ENCODE measurements at places on chromosomes 13 and 19.

- DNase-seq, result no peak
Measured at GRCh38 chr19:18432275-18433014, 5.5 kb downstream of the ISYNA1 start.

- no peak for DNase-seq
Measured at GRCh38 chr13:109781384-109782065, 4.9 kb downstream of the IRS2 start.

DNA sequence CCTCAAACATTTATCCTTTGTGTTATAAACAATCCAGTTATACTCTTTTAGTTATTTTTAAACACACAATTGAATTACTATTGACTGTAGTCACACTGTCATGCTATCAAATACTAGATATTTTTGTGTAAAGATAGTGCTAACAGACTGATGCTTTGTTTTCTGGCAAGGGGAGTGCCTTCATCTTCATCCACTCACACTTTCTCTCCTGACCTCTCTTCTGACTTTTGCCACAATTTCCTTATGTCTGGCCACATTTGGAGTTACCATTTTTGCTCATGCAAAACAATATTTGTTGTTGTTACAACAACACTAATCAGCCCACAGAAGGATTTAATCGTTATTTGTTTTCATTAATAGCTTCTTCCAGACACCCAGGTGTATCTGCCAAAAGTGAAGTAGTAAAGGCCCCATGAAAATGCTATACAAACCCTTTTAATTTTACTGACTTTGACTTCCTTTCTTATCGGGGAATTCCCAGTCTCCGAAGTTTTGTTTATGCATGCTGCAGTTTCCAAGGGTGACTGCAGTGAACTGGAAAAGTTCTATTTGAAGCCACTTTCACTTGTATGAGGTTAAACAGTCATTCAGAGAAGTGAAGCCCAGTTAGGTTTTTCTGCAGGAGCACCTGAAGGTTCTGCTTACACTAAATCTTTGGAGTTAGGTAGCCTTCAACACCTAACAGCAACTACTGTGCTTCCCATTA is 66.1 kb upstream of the FRY start:
- DNase-seq, result no peak

- DNase-seq, result no peak
Measured at GRCh38 chr19:48627201-48627864, 8.0 kb downstream of the SPHK2 start.

GRCh38 chr19:9531933-9532332 is 6.5 kb downstream of the ZNF426 start:
- DNase-seq, result no peak

DNA sequence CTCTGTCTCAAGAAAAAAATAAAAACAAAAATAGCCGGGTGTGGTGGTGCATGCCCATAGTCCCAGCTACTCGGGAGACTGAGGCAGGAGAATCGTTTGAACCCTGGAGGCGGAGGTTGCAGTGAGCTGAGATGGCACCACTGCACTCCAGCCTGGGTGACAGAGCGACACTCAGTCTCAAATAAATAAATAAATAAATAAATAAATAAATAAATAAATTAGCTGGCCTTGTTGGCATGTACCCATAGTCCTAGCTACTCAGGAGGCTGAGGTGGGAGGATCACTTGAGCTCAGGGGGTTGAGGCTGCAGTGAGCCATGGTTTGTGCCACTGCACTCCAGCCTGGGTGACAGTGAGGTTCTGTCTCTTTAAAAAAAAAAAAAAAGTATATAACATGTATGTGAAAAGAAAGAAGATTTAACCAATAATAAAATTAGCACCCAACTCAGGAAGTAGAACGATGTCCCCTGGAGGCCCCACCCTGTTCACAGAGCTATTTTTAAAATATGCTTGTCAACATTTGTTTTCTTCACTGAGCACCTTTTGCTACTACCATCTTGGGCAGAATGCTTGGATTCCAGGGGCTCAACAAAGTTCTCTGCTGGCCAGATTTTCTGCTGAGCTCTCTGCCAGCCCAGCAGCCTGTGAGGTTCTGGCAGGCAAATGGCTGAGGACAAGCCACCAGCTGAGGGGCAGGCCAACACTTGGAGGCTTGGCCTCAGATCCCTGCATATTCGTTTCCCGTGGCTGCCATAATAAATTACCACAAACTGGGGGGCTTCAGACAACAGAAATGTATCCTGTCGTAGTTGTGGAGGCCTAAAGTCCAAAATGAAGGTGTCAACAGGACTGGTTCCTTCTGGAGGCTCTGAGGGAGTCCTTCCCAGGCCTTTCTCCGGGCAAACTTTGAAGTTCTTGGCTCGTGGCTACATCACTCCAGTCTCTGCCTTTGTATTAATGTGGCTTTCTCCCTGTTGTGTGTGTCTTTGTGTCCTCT is 5.2 kb downstream of the SLC25A42 start:
- no peak for DNase-seq

DNA sequence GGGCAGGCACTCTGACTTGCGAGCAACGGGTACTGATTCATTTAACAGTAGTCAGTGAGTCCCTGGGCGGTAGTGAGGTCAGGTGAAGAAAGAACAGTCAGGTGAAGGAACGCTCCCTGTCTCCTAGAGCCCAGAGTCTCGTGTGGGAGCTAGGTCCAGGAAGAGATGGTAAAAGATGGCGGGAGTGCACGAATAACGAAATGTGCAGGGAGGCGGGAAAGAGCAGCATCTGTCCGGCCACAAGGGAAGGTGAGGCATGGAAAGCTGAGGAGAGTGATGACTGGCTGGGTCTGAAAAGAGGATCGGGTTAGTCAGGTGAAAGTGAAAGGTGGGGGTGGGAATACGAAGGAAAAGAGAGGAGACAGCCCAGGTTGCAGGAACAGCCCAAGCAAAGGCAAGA is 63.9 kb upstream of the SLC15A1 start:
- DNase-seq, result no peak

GRCh38 chr19:48413879-48414587 is 20.6 kb downstream of the GRIN2D start:
- DNase-seq, result no peak

DNA sequence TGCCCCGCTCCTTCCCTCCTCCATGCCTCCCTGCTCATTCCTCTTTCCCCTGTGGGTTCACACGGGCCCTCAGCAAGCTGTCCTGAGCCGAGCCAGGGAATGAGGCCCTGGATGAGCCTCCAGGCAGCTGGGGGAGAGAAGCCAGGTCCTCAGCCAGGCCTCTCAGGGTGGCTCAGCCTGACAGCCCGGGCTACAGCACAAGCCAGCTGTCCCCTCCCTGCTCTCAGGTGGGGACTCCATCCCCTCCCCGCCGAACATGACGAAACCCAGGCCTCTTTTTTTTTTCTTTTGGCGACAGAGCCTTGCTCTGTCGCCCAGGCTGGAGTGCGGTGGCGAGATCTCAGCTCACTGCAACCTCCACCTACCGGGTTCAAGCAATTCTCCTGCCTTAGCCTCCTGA is 40.0 kb upstream of the MATK start:
- no peak for DNase-seq

DNA sequence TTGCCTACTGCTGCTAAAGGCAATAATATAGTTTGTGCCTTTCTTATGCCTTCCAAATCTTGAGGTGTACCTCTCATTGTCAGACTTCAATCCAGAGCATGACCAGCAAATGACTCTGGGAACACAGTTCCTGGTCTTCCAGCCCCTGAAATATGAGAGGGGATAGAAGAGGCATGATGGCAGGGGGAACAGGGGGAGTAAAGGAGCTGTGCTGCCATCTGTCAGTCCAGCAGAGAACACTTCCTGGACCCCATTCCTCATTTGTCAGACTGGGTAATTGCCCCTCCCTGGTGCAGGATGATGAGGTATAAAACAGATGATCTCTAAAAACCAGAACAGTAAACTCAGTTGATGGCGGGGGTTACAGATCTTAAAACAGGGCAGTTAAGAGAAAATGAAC is 618.7 kb downstream of the DIAPH3 start:
- DNase-seq, result no peak

GRCh38 chr19:41166944-41167804 is 25.8 kb upstream of the CYP2S1 start:
- DNase-seq, result no peak

DNA sequence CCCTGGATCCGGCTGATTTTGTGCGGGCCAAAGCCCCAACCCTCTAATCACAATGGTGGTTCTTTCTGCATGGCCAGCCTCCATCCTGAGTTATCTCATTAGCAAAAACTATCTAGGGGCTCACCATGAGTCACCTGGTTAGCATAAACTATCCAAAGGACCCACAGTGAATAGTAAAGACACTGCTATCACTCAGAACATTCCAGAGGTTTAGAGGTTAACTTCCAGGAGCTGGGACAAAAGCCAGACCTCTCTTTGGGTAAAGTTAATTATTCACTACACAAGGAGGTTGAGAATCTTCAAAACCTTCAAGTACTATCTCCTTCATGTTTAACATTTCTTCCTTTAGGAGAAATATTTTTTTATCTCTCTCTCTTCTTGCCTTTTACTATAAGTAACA is 18.8 kb upstream of the PPP5C start:
- DNase-seq, result no peak

GRCh38 chr13:23723471-23723870 is 153.3 kb downstream of the TNFRSF19 start:
- no peak for DNase-seq

DNA sequence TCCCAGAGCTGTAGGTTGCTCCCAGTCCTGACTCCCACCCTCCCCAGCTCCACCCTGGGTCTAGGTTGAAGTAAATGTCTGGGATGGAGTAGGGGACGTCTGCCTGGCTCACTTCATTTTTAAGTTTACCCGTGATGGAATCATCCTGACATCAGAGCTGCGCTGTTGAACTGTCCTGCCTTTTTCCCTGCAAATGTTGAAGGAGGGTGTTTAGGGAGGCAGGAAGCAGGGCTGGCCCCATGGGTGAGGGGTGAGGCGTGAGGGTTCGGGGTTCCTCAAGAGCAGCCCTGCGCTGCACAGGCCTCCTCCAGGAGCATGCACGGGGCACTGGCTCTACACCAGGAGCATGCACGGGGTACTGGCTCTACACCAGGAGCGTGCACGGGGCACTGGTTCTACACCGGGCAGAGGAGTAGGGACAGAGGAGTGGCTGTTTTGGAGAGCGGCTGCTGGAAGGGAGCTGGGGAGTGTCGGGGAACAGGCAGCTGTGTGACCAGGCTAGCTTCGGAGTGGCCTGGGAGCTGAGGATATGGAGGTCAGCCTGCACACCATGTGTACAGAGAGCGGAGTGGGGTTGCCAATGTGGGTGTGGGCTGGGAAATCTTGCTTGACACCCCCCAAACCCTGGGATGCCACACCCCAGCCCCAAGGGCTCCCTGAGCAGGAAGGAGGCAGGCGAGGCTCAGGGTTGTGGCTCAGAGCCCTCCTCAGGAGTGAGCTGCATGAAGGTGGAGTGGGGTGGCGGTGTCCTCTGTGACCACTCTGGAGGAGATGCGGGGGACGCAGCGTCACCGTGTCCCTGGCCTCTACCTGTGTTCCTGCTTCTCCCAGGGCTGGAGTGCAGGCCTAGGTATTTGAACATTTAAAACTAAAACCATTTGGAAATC is 63.3 kb downstream of the GPR12 start:
- DNase-seq, result no peak

- no peak for DNase-seq
Measured at GRCh38 chr19:42121036-42121621, 11.1 kb downstream of the POU2F2 start.

DNA sequence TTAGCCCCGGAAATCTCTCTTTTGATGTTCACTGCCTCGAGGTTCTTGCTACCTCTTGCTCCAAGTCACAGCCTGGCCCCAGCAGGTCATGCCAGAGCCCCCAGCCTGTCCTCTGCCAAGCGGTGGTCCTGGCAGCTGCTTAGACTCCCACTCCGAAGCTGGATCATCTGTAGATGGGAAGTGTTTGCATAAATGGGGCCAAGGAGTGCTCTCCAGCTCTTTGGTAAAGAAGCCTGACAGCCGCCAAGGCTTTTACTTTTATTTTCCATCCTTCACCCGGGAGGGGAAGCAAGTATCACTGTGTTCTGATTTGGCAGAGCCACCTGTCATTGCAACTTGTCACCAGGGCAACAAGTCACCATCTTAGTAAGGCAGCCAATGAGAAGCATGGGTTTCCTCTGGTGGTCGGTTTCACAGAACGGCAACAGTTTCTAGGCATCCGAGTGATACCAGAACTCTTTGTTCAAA is 10.6 kb upstream of the RETN start:
- DNase-seq, result no peak

DNA sequence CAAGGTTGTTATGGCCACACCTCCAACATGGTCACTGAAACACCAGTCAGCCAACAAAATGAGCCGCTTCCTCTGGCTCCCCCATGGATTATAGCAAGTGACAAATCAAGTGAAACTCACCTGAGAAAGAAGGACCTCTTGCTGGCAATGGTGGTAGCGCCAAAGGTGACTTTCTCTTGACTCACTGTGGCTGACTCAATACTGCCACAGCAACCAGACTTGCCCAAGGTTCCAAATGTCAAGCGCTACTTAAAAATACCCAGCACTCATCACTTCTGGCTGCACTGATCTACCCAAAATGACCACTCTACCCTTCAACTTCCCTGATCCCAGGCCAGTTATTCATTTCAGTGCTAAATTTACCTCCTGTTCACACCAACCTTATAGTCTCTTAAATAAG is 495.5 kb downstream of the FOXO1 start:
- no peak for DNase-seq

DNA sequence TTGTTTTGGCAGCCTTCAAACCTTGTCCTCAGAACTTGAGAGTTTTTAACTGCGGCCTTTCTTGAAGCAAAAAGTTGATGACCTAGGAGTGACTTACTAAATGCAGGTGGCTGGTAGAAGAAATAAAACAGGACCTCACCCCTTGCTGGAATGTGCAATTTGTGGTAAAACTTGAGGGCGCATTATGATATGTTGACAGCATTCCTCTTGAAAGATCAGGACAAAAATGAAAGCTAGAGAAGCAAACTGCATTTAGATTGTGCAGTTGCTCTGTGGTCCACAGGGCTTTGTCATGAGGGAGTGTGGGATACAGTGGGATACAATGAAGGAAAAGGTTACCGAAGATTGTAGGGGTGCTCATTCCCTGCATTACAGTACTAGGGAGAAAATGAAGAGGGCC is 504.2 kb downstream of the GPC6 start:
- no peak for DNase-seq
